ENCODE measurements at places on chromosomes 3 and 15.

- DNase-seq: no peak
These were observed 6.9 kb downstream of the CYFIP1 start for GRCh38 chr15:22973286-22973685.

GRCh38 chr15:68032672-68033071 lies 21.4 kb upstream of the PIAS1 start:
- DNase-seq: no peak

GRCh38 chr3:127767126-127767525 lies 55.2 kb downstream of the MGLL start:
- no peak for DNase-seq

DNA sequence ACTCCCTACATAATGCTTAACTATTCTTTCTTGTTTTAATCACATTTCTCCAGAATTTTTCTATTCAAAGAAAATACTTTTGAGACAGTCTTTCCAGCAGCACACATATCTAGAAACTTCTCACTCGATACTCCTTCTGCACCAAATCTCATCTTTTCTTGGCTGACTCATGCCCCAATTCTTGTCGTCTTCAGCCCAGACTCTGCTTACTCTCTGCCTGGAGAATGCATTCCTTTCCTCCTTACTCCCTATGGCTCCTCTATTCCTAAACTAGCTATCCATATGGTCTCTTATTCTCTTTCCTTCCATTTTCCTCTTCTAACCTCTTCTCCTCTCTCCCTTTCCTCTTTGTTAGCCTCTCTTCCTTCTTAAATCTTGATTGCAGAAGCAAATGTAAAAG lies 158.7 kb downstream of the GBE1 start:
- DNase-seq: no peak

DNA sequence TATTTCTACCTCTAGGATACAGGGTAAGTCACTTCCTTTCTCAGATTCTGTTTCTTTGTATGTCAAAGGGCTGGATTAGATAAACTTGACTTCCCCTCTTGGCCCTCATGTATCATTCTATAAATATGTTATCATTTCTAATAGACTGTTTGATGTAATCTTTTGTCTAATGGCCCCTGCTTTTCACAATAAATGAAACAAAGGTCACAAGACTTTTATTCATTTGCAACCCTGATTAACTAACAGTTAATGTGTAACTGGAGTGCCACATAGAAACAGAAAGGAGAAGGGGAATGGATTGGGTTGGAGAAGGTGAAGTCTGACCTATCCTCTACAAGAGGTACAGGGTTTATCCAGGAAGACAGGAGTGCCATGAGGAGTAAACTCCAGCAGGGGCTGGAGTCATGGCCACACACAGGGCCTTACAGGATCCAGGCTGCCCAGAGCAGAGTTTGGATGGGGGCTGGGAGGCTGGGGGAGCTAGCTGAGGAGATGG lies 8.0 kb upstream of the B3GNT5 start:
- DNase-seq: no peak

DNA sequence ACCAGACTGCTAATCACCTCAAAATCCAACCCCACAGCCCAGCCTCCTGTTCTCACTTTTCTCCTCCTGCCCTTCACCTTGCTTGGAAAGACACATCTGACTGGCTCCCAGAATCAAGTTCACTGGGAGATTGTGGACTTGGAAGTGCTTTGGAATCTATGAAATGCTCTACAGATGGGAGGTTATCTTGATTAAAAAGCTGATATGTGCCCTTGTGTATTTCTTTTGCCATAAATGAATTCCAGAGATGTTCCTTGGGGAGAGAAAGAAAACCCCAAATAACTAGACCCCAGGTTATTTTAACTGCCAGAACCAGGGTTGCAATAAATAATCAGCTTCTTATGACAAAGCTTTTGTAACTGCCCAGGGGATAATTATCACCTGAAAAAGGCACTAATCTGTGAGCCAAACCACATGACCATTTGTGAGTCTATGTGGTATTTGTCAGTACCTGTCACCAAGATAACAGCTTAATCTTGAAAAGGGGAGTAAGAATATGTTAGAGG lies 21.7 kb upstream of the ARHGEF3 start:
- no peak for DNase-seq

DNA sequence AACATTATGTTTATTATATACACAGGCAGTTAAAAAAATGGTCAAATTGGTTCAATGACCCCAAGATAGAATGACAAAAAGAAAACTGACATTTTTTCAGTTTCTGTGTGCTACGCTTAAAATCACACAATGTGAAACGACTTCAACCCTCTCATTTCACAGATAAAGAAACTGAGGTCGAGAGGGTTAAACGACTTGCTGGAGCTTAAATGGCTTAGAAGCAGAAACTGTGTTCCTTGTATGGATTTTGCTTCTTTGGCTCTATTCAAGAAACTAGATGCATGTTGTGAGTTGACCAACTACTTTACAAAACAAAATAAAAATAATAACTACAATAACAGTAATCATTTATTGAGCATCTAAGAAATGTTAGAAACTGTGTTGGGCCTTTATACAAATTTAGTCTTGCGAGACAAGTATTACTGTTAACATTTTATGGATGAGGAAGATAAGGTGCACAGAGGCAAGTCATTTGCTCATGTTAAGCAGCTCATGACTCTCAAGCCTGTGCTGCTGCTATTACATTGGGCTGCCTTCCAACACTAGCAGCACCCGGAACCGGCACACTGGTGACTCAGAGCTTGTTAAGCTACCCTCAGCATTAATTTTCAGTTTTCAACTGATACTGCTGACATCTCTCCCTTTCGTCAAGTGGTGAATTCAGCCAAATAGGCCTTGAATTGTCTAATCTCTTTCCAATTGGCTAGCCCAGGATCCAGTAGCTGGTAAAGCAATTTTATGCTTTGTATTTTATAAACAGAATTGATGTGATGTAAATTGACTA lies 487.6 kb downstream of the NAALADL2 start:
- no peak for DNase-seq

DNA sequence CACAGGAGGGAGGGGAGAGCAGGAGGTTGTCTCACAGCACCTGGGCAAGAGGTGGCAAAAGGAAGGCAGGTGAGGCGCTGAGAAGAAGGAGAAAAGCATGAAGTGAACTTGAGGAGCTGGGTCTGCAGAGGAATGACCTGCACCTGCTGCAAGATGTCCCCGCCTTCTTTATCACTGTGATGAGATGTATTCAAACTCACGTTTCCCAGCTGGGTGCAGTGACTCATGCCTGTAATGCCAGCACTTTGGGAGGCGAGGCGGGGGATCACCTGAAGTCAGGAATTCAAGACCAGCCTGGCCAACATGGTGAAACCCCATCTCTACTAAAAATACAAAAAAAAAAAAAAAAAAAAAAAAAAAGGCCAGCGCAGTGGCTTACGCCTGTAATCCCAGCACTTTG lies 22.2 kb upstream of the ZNF710 start:
- DNase-seq: no peak

DNA sequence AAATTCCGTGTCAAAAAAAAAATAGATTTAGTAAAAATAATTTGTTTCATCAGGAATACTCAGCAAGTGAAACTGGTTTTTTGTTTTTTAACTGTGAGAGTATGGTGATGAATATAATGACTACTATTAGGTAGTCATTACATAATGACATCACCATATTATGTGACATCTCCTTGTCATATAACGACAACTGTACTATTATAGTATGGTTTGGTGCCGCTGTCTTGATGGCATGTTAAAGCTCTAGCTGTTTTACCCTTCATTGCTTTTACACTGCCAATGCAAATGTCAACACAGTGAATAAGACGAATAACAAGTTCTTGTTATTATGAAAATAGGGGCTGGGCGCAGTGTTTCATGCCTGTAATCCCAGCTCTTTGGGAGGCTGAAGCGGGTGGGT lies 45.6 kb upstream of the FAH start:
- no peak for DNase-seq

GRCh38 chr3:129890891-129891290 lies 2.6 kb downstream of the TMCC1 start:
- no peak for DNase-seq

DNA sequence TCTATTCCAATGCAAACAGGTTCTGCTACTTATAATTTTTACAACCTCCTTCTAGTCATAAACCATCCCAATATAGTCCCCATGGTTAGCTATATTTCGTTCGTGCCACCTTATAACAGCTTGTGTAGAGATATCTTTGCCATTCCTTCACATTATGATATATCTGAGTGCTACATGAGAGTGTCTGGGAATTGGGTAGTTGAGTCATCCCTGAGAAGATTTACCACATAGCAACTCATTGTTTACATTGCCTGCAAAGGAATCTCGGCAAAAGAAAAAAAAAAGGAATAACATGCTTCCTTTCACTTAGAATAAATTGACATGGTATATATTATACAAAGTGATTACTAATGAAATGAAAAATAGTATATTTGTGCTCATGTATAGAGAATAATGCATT lies 86.0 kb upstream of the VGLL3 start:
- no peak for DNase-seq

GRCh38 chr15:85499371-85499887 lies 119.0 kb downstream of the AKAP13 start:
- no peak for DNase-seq

- no peak for DNase-seq
These were observed 1416.0 kb upstream of the ALCAM start for GRCh38 chr3:103950676-103951075.

DNA sequence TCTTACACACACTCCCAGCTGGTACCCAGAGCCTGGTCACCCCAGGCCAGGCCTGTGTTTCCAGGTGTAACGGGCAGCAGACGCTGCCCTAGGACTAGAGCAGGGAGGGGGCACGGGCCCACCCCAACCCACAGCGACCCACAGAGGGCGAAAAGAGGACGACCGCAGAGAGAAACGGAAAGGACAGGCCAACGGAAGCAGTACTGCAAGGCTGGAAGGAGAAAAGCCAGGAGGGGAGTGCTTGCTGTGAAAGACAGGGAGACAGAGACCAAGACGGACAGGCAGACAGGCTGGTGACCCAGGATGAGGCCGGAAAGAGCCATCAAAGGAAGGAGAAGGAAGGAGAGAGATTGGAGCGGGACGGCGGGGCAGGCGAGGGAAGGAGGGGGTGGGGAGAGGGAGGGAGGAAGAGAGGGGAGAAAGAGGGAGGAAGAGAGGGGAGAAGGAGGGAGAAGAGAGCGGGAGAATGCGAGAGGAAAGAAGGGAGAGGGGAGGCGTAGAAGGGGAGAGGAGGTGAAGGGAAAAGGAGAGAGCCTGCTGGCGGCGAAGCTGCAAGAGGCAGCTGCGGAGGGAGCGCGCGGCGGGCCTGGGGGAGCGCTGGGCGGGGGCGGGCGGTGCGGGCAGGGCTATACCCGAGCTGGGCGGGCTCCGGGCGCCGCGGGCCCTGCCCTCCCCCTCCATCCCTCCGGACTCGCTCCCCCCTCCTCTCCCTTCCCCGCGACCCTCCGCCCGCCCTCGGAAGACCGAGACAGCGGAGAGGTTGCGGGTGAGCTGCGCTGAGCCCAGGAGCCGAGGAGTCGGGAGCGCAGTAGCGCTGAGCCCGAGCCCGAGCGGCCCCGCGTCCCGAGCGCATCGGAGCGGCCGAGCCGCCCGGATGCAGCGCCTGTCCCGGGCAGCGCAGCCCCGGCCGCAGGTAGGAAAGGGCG lies at the start of gene SLC6A1:
Gene SLC6A1 (plus strand): TSS at position 732 of the 926 bp plus-strand sequence. CDS start 24,464 bp downstream, outside the sequence.
- DNase-seq: no peak

GRCh38 chr15:69668039-69668705 lies 215.6 kb downstream of the RPLP1 start:
- no peak for DNase-seq

GRCh38 chr15:62280625-62281024 lies 115.5 kb upstream of the C2CD4B start:
- no peak for DNase-seq

- no peak for DNase-seq
These were observed 110.4 kb downstream of the IL12A start for GRCh38 chr3:160098926-160099626.

DNA sequence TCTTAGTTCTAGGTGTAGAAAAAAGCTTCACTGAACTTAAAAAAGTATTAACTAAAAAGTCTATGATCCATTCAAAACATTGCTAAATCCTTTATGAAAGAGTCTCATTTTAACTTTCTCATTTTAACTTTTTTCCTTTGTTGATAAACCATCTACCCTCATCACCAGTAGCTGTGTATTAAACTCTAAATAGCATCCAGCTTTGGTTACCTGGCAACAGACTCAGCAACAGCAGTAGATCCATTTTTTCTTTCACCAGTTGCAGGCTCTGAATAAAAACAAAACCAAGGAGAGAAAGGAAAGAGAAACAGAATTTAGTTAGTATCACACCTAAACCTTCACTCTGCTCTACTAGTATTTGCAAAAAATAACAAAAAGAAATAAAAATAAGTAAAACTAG lies 51.6 kb downstream of the TP53BP1 start:
- DNase-seq: no peak

DNA sequence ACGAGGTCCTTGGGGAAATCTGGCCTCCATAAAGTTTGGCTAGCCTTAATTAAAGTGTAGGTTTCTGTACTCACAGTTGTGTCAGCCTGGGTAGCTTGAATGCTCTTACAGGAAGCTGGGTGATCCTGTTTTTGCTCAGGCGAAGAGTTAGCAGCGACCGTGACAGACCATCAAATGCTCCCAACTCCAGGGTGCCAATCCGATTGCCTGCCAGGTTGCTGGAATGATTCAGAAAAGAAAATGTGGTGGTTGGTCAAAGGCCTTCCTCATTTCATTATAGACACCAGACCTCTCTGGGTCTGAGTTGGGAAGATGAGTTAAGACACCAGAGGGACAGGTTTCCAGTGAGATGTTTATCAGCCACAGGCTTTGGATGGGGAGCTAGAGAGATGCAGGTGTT lies 86.0 kb downstream of the LRIG1 start:
- no peak for DNase-seq

DNA sequence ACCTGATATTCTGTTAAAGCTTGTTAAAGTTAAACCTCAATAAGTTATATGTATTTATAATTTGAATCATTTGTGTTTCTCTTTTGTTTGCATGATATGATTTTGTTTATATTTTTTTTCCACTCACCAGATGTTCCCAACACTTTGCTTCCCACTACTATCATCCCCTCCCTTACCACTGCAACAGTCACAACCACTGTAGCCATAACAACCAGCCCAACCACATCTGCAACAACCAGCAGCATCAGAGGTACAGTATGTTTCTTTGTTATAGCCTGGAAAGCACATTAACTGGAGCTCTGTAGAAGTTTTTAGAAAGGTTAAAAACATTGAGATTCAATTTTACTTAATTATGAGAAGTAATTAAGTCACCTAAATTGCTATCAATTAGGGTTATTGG lies 1011.9 kb downstream of the VGLL3 start:
- DNase-seq: no peak

DNA sequence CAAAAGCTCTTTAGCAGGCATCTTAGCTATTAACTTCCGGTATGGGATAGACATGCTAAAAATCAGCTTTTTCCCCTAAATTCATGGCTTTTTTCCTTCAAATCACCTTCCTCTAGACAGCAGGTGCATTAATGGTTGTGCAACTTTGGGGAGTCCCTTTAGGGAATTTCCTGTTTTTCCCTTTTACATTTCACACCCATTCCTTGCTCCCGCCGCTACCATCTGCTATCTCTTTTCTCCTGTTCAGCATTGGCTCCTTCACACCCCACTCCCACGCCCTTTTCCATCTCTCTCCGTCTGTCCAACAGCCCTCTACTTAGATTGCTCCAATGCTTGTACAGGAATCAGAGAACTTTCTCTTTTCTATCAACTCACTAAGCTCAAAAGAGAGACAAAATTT lies 43.4 kb downstream of the FEZF2 start:
- DNase-seq: no peak
